ENCODE measurements at places on chromosomes 6 and 20.

DNA sequence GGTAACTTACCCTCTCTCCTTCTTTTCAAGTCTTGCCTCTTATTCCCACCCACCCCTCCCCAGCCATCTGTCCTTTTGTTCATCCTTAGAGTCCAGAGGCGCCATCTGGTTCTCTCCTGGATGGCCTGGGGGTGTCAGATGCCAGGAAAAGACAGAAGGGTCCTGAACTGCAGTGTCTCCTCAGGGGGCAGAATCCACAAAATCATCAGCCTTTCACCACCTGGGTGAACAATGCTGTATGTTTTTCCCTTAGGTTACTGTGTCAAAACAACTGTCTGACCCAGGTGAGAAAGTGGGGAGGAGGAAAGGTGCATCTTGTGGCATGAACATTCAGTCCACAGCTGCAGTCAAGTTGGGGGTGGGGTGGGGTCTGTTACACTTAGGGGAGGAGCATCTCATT is 47.9 kb upstream of the FYN start:
- no peak for DNase-seq

GRCh38 chr6:165664559-165665383 is 1.7 kb upstream of the PDE10A start:
- DNase-seq = no peak

GRCh38 chr6:128057946-128058345 is 157.1 kb upstream of the THEMIS start:
- no peak for DNase-seq

- no peak for DNase-seq
These were observed 24.1 kb upstream of the ECI2 start for GRCh38 chr6:4159491-4159890.

DNA sequence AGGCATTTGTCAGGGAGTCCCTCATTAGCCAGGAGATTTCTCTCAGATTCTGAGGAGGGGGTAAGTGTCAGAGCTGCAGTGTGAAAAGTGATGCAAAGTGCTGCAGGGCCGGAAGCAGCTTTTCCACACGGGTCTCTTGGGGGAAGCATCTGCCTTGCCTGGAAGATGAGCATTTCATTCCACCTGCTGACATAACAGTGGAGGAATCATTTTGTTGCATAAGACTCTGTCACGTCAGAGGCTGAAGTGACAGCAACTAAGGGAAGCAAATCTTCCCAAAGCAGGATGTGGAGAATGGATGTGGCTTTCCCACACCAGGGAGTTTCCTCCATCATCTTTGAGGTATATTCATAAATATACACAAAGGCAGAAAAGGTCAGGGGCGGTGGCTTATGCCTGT is 22.8 kb downstream of the DCBLD1 start:
- no peak for DNase-seq

DNA sequence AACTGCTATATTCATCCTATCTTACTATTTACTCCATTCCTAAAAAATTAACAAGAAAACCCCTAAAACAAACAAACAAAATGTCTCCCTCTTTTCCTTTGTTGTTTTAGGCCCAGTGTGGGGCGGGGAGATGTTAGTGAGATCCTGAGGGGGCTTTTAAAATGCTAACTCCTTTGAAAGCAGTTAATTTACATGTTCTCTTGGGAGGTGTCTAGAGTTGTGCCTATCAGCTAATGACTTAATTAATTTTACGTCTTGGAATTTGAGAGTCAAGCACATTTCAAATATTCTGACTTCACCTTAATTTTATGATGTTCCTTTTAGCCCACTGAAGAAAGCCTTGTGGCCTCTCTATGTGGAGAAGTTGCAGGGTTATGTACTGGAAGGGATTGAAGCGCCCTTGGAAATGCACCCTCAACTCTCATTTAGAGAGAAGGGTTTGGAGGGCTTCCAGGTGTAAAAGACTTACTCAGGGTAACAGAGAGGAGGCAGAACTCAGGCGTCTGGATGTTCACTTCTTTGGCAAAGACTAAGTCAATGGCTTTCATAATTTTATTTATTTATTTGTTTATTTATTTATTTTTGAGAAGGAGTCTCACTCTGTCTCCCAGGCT is 4.9 kb downstream of the SASH1 start:
- DNase-seq = no peak

GRCh38 chr20:51898788-51899187 is 96.5 kb upstream of the SALL4 start:
- DNase-seq = no peak

DNA sequence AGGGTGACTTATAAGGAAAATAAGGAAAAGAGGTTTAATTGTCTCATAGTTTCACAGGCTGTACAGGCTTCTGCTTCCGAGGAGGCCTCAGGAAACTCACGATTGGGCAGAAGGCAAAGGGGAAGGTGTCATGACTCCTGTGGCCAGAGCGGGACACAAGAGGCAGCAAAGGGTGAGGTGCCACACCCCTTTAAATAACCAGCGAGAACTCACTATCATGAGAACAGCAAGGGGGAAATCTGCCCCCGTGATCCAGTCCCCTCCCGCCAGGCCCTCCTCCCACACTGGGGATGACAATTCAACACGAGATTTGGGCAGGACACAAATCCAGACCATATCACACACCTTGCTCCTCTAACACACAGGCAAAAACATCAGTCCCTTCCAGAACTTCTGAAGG is 254.0 kb downstream of the DLL1 start:
- DNase-seq = no peak

DNA sequence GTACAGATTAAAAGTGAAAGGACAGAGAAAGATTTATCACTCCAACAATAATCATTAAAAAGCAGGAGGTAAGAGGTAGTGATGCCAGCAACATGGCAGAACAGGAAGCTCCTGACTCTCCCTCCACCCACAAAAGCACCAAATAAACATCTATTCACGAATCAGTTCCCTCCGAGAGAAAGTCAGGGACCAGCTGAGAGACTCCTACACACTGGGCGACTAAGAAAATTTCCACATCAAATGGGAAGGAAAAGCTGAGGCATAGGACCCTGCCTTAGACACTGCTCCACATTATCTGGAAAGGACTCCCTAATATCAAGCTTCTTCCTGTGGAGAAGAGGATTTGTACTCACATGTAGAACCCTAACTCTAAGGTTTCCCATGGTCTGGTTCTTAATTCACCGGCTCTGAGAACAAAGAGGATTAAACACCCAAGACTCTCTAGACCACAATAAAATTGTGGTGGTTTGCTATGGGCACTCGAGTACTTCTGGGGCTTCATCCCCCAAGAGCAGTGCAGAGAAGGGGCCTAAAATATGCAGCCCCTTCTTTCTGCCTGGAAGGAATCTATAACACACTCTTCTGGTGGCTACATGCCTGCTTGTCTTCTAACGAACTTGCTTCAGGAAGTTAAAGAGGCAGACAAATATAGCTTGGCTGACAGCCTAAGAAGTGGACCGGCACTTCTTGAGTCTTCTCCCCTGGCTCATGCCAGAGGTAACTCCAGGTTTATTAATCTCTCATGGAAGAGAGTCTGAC is 29.4 kb upstream of the ASF1A start:
- no peak for DNase-seq

DNA sequence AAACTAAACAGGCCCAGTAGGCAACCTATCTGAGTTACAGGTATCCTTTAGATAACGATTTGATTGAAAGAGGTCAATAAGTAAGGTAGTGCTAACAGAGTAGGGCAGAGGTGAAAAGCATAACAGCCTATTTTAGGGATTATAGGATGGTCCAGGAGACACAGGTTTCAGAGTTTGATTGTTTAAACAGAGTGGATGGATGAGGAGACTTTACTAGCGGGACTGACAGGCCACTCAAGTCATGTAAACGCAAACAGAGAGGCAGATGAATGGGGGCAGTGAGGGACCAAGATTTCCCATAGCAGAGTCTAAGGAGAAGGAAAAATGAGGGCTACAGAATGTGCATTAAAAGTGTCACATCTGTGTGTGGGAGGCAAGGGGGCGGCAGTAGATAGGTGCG is 4.8 kb downstream of the NEDD9 start:
- DNase-seq = no peak

GRCh38 chr6:163772701-163773100 is 358.2 kb downstream of the QKI start:
- no peak for DNase-seq

DNA sequence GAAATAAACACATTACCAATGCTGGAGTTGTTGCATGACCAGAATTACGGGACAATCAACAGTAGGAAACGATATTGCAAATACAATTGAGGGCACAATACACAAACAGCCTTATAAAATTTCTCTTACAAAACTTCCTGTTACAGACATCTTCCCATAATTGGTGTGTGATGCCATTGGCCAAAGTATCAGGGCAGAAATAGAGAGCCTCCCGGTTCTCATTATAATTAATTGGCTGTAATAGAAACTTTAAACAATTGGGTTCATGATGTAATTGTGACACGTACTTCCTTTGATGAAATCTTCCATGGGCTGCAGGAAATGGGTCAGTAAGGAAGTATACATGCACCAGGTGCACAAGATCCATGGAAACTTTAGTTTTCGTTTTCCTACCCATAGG is 40.3 kb upstream of the RALGAPA2 start:
- no peak for DNase-seq

GRCh38 chr6:139882234-139882633 is 507.8 kb upstream of the CITED2 start:
- DNase-seq = peak; percentile 63

DNA sequence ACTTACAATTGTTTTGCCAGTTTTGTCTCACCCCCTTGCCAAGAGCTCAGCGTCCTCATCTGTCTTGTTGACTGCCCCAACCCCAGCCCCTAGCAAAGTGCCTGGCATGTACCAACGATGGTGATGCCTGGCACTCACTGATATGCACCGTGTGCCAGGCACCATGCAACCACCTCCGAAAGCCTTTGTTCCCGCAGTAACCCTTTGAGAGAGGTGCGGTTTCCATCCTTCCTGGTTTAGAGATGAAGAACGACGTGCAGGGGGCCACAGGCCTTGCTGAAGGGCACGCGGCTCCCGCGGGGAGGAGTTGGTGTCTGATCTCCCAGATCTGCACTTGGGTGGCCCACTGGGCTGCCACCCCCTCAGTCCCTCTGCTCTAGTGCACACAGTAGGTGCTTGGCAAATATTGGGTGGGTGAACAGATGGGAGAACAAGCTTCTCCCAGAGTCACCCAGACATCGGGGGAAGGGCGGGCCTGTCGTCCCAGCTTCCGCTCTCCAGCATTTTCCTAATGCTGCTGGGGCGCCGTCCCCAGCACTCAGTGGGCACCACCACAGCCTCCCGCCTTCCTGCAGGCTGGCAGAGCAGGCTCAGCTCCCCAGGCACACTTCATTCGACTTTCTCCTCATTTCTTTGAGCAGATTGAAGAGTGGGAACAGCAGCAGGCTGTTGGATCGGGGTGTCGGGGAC is 35.3 kb downstream of the DLGAP4 start:
- no peak for DNase-seq

DNA sequence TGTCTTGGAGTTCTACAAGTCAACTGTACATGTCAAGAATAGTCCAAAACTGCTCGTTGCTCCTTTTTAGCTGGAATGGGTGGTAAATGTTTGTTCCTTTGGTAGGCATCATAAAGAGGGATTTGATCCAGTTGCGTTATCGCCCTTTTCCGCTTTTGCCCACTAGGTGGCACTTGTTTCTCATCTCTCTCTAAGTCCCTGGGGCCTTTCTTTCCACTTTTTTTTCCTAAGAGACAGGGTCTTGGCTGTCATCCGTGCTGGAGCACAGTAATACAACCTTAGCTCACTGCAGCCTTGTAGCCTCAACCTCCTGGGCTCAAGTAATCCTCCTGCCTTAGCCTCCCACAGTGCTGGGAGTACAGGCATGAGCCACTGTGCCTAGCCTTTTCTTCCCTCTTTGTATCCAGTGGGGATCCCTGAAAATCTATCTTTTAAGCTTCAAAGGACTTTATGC is 20.7 kb downstream of the GTPBP2 start:
- peak; percentile 77 for DNase-seq

DNA sequence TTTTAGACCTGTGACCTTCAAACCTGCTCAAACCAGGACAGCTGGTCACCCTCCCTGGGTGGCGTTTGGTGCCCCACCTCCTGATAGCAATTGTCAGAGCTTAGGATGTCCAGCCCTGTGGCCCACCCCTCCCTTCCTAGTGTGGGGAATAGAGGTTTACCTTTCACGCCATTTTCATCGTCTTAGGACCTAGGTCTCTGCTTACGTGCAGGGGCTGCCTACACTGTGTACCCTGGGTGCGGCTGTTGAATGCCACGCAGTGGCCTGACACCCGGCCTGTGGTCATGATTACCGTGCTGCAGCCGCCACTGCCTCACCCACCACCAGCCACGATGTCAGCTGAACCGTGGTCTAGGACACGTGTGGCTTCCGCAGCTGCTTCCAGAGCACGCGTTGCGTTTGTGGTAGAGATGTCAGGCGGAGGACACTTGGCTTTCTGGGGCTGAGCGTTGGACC is 157.3 kb downstream of the DTNBP1 start:
- DNase-seq = no peak

DNA sequence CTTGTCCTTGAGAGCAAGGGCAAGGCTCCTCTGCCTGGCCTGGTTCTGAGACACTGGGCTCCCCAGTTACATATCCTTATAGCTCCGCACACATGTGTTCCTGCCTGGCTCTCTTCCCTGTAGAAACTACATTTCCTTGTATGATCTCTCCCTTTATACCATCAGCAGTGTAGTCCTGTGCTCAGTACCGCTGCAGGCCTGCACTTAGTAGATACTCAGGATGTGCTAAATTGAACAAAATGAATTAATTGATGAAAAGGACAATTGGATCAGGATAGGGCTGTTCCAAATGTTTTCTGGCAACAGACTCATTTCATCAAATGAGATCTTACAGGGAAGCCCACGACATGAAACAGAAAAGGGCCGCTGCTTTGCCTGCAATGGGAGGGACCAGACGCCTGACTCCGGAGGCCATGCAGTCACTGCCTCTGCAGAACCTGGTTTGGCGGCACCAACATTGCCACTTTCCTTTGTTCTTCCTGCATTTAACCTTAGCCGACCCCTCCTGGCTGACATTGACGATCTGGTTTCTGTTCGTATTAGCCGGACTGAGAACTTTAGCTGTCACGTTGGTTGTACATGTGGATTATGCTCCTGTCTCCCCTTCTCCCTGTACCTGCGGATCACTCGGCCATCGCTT is 53.3 kb downstream of the CHMP4B start:
- no peak for DNase-seq

GRCh38 chr20:57395111-57395966 is 4.1 kb downstream of the RBM38 start:
- DNase-seq = no peak

GRCh38 chr6:147071776-147072175 is 132.4 kb upstream of the STXBP5 start:
- DNase-seq = no peak

- DNase-seq = no peak
These were observed 42.0 kb downstream of the ERMARD start for GRCh38 chr6:169793408-169793807.

- no peak for DNase-seq
These were observed 87.4 kb downstream of the CD24 start for GRCh38 chr6:106886922-106887797.

- no peak for DNase-seq
These were observed 157.7 kb downstream of the GJA1 start for GRCh38 chr6:121593011-121593641.

GRCh38 chr6:37620519-37620918 is 77.2 kb downstream of the MDGA1 start:
- no peak for DNase-seq

- peak; percentile 55 for DNase-seq
These were observed 2.0 kb downstream of the ZNF335 start for GRCh38 chr20:45969712-45970634.
